CD4-positive, alpha-beta memory T cell (primary cell): ENCODE measurements at places on chromosomes 13 and 19. TPM values are rescaled to one million over a fixed set of nuclear protein-coding genes. Genes with fewer than 3 reads are reported as not detected.

Gene PODNL1
- not detected for polyA plus RNA-seq

Gene PNMA8B
- 0.34 TPM for polyA plus RNA-seq

Gene ZNF492
- not detected for polyA plus RNA-seq

Gene ZNF541
- polyA plus RNA-seq: 0.09 TPM

Gene CYP2A6
- polyA plus RNA-seq: not detected

Gene ZNF264
- 13.3 TPM for polyA plus RNA-seq

Gene MBD3L2
- polyA plus RNA-seq: not detected

Gene GPR183
- 563 TPM for polyA plus RNA-seq

Gene LGALS7
- polyA plus RNA-seq: not detected

Gene ZNF554
- 0.72 TPM for polyA plus RNA-seq

Gene CLDND2
- not detected for polyA plus RNA-seq

Gene TMC4
- 3.3 TPM for polyA plus RNA-seq

Gene TMPRSS9
- polyA plus RNA-seq: not detected

Gene SIGLEC9
- polyA plus RNA-seq: 2.6 TPM

Gene RSPH6A
- polyA plus RNA-seq: not detected

Gene ZNF333
- 12.5 TPM for polyA plus RNA-seq

Gene TFPT
- 17.6 TPM for polyA plus RNA-seq

Gene TMEM59L
- polyA plus RNA-seq: not detected

Gene ACOD1
- not detected for polyA plus RNA-seq

Gene ADAMTS10
- polyA plus RNA-seq: 0.59 TPM

Gene CGB8
- polyA plus RNA-seq: not detected

Gene ZNF444
- 6.2 TPM for polyA plus RNA-seq

Gene ERICH4
- not detected for polyA plus RNA-seq

Gene MEIOSIN
- not detected for polyA plus RNA-seq

Gene PTPRS
- polyA plus RNA-seq: 0.26 TPM

Gene SOHLH2
- not detected for polyA plus RNA-seq

Gene ZNF540
- 4.8 TPM for polyA plus RNA-seq

Gene LCP1
- polyA plus RNA-seq: 1,169 TPM

Gene ZNF100
- polyA plus RNA-seq: 7.9 TPM

Gene ACER1
- 0.90 TPM for polyA plus RNA-seq

Gene SELENOV
- polyA plus RNA-seq: not detected

Gene LTBP4
- polyA plus RNA-seq: 49.4 TPM

Gene AKAP11
- 4.0 TPM for polyA plus RNA-seq

Gene IFNL4
- polyA plus RNA-seq: not detected

Gene UNC13A
- polyA plus RNA-seq: not detected

Gene C19orf73
- 1.9 TPM for polyA plus RNA-seq

Gene ZNF549
- polyA plus RNA-seq: 9.0 TPM

Gene SOX1
- not detected for polyA plus RNA-seq

Gene ATXN8OS
- not detected for polyA plus RNA-seq

Gene ZNF43
- 13.3 TPM for polyA plus RNA-seq

Gene C5AR2
- polyA plus RNA-seq: 0.10 TPM

Gene ZNF491
- polyA plus RNA-seq: not detected

Gene ZNF136
- polyA plus RNA-seq: 17.0 TPM

Gene LDLR
- 5.0 TPM for polyA plus RNA-seq

Gene TMIGD2
- polyA plus RNA-seq: 22.9 TPM

Gene SYCN
- polyA plus RNA-seq: not detected

Gene CARM1
- 1.8 TPM for polyA plus RNA-seq

Gene PGLYRP1
- not detected for polyA plus RNA-seq

Gene CACNA1A
- polyA plus RNA-seq: 0.19 TPM

Gene PRDX2
- polyA plus RNA-seq: 266 TPM

Gene CYP4F12
- polyA plus RNA-seq: 0.22 TPM

Gene CASP14
- polyA plus RNA-seq: 0.09 TPM

Gene CELF5
- polyA plus RNA-seq: not detected

Gene TIMM50
- 39.1 TPM for polyA plus RNA-seq
